ENCODE measurements at places on chromosomes 4 and X. TPM values are rescaled to one million over a fixed set of nuclear protein-coding genes. Genes with fewer than 3 reads are reported as not detected.

Gene MAGT1
- 64.0 TPM for total RNA-seq

Gene PAGE1
- total RNA-seq = not detected

Gene NAA11
- total RNA-seq = not detected

Gene DCAF12L1
- total RNA-seq = not detected

Gene ADH1A
- total RNA-seq = 3.6 TPM

Gene FABP2
- total RNA-seq = not detected

Gene PCDH11X
- total RNA-seq = not detected

Gene FRG1
- 38.2 TPM for total RNA-seq

Gene C1QTNF7
- total RNA-seq = 15.1 TPM

- no peaks in the 10 kb centered on the region for H3K27me3 ChIP-seq
- H3K27ac ChIP-seq = peak overlapping the region; percentile 90
- peaks cover 9% of the 10 kb centered on the region for H3K4me1 ChIP-seq
- H3K4me3 ChIP-seq = peak overlapping the region; percentile 61
- DNase-seq = no peak
Measured at GRCh38 chrX:53682885-53683555, 3.5 kb downstream of the HUWE1 start.

DNA sequence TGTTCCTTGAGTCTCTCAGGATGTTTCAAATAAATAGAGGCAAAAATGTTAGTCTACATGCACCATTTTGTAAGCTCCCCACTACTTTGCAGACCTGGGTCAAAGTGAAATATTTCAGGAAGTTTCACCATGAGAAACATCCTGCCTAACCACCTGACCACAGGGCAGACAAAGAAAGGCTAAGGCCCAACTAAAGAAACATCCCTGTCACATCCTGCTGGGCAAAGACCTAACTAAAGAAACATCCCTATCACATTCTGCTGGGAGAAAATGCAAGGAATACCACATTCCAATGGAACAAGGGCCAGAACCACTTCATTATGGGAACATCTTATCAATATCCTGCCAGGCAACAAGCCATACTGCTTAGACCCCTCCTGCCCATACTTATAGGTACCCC lies 1303.4 kb downstream of the TECRL start:
- no peak overlapping the region for H3K27ac ChIP-seq
- H3K4me1 ChIP-seq = no peaks in the 10 kb centered on the region
- no peak for DNase-seq
- H3K4me3 ChIP-seq = no peak overlapping the region

DNA sequence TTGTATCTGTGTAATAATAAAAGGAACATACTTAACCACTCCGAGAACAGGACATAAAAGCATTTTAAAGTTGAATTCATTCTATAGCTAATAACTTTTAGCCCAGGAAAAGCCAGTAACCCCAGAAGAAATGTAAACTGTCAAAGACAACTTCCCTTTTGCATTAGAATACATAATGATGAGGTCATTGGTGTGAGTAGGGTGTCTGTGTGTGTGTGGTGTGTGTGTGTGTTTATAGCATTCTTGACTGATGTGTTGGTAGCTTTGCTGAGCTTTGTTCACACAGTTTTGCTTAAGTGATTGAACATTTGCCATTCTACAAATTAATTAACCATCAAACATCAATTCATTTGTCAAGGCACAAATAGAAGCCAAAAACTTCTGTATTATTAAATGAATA lies 559.6 kb downstream of the ARAP2 start:
- no peaks in the 10 kb centered on the region for H3K27me3 ChIP-seq
- DNase-seq = no peak
- H3K27ac ChIP-seq = no peak overlapping the region
- H3K4me3 ChIP-seq = no peak overlapping the region
- H3K36me3 ChIP-seq = no peaks in the 10 kb centered on the region
- no peaks in the 10 kb centered on the region for H3K4me1 ChIP-seq

GRCh38 chr4:152072001-152072485 lies 311.2 kb upstream of the GATB start:
- H3K36me3 ChIP-seq = no peaks in the 10 kb centered on the region
- peaks cover 8% of the 10 kb centered on the region for H3K4me1 ChIP-seq
- no peaks in the 10 kb centered on the region for H3K27me3 ChIP-seq
- no peak for DNase-seq
- H3K27ac ChIP-seq = no peak overlapping the region
- no peak overlapping the region for H3K4me3 ChIP-seq

DNA sequence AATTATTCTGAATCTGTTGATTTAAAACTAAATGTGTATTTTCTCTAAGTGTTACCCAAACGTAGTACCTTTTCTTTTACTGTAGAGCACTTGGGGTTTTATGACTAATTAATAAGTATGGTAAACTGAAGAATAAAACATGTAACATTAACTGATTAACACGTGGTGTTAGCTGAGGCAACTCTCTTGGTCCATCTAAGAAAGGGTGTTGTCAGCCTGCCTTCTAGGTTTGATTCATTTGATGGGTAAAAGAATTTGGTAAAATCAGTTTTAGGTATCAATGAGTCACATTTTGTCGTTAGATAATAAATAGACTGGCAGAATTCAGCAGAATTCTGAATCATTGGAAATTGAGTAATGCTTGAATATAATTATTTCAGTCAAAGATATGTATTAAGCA lies 99.7 kb downstream of the AFF1 start:
- H3K27ac ChIP-seq = no peak overlapping the region
- H3K27me3 ChIP-seq = no peaks in the 10 kb centered on the region
- peaks cover 81% of the 10 kb centered on the region for H3K4me1 ChIP-seq
- no peaks in the 10 kb centered on the region for H3K36me3 ChIP-seq

DNA sequence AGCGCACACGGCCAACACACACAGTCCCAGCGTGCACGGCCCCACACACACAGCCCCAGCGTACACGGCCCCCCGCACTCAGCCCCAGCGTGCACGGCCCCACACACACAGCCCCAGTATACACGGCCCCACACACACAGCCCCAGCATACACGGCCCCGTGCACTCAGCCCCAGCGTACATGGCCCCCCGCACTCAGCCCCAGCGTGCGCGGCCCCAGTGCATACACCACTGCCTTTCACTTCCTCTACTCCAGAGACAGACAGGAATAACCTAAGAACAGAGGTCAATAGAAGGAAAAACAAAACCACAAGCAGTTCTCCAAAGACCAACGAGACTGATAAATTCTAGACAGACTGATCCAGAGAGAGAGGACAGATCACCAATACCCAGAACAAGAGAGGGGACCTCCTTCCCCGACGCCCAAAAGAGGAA lies 17.1 kb downstream of the GAK start:
- H3K36me3 ChIP-seq = peaks cover 32% of the 10 kb centered on the region
- DNase-seq = peak; percentile 55
- no peak overlapping the region for H3K4me3 ChIP-seq

DNA sequence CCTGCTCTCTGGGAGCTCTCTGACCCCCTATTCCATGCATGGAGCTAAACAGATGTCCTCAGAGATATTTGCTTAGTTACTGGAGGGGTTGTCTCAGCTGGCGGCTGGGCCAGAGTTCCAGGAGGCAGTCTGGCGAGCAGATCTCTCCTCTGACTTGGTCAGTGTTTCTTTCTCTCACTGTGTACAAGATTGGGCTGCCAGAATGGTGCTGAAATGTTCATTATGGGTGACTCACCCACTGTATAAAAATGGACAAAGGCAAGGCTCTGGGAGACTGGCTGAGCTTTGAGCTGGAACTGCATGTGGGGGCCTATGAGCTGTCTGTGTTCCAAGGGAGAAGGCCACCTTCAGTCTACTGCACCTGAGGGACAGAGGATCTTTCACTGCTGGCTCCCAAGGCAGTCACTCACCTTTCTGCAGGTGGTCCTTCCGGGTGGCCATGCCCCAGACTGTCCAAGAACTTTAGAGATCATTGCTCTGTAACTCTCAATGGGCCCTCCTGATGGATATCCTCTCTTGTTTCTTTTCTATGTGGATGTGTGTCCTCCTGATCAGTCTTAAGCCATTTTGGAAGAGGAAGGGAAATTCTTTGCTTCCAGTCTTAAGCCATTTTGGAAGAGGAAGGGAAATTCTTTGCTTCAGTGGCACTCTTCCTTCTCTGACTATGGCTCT lies 88.2 kb downstream of the CFAP299 start:
- DNase-seq = no peak
- H3K4me1 ChIP-seq = no peaks in the 10 kb centered on the region
- no peaks in the 10 kb centered on the region for H3K27me3 ChIP-seq

GRCh38 chr4:177108708-177109107 lies 201.0 kb upstream of the NEIL3 start:
- H3K36me3 ChIP-seq = no peaks in the 10 kb centered on the region
- DNase-seq = no peak
- no peak overlapping the region for H3K27ac ChIP-seq
- no peak overlapping the region for H3K4me3 ChIP-seq

DNA sequence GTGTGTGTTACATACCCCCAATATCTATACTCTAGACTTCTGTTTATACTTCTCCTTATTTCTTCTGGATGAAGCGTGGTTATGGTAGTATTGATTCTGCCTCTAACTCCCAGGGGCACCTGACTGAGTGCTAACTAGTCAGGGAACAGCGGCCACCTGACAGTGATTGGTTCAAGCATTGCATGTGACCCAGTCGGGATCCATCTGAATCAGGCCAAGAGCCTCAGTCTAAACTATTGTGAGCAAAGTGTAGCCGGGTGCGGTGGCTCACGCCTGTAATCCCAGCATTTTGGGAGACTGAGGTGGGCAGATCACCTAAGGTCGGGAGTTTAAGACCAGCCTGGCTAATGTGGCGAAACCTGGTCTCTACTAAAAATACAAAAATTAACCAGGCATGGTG lies 10.0 kb downstream of the CCDC110 start:
- no peak for DNase-seq
- H3K27me3 ChIP-seq = no peaks in the 10 kb centered on the region
- no peaks in the 10 kb centered on the region for H3K36me3 ChIP-seq
- H3K4me3 ChIP-seq = no peak overlapping the region
- no peaks in the 10 kb centered on the region for H3K4me1 ChIP-seq

- no peak overlapping the region for H3K27ac ChIP-seq
- peak; percentile 20 for DNase-seq
- no peaks in the 10 kb centered on the region for H3K27me3 ChIP-seq
- H3K4me1 ChIP-seq = no peaks in the 10 kb centered on the region
- no peaks in the 10 kb centered on the region for H3K36me3 ChIP-seq
Measured at GRCh38 chr4:137735561-137736104, 203.3 kb upstream of the PCDH18 start.

GRCh38 chr4:159983082-159983481 lies 880.2 kb downstream of the RAPGEF2 start:
- H3K4me1 ChIP-seq = no peaks in the 10 kb centered on the region
- no peaks in the 10 kb centered on the region for H3K27me3 ChIP-seq
- no peaks in the 10 kb centered on the region for H3K36me3 ChIP-seq
- H3K27ac ChIP-seq = no peak overlapping the region
- no peak overlapping the region for H3K4me3 ChIP-seq

- no peaks in the 10 kb centered on the region for H3K27me3 ChIP-seq
- peak overlapping the region; percentile 98 for H3K27ac ChIP-seq
- no peaks in the 10 kb centered on the region for H3K36me3 ChIP-seq
- DNase-seq = no peak
Measured at GRCh38 chrX:153973127-153974002, 811 bp downstream of the TMEM187 start.

DNA sequence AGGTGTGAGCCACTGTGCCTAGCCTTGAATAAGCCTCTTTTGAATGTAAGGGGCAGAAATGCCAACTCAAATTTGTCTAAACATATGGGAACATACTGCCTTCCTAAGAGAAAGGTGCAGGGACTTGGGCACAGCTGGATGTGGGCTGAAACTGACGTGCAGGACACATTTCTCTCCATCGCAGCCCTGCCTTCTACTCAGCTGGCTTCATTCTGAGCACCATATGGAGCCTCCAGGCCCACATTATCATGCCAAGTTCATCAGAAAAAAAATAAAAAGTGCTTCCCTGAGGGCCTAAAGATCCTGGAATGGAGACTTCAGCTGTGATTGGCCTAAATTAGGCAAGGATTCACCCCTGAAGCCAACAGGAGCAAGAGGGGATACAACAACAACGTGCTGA lies 386.2 kb downstream of the RAB28 start:
- no peaks in the 10 kb centered on the region for H3K27me3 ChIP-seq
- H3K4me3 ChIP-seq = no peak overlapping the region
- no peak overlapping the region for H3K27ac ChIP-seq
- no peak for DNase-seq
- no peaks in the 10 kb centered on the region for H3K36me3 ChIP-seq

DNA sequence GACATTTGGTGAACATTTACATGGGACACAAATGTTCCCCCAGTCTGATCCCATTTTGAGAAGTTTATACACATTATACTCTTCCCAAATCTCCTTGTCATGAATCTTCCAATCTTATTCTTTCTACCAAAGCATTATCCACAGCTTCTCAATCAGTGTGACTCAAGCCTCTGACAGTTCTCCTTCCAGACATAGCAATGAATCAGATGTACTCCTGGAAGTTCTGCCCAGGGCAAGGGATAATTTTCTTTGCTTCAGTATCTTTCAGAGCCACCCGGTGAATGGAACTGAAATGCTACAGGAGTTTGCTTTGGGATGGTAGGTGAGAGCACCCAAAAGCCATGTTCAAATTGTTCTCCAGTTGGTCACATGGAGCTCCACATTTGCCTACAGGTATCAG lies 145.5 kb downstream of the ANXA5 start:
- H3K36me3 ChIP-seq = no peaks in the 10 kb centered on the region
- H3K27me3 ChIP-seq = no peaks in the 10 kb centered on the region
- no peak overlapping the region for H3K4me3 ChIP-seq
- DNase-seq = no peak

- no peak overlapping the region for H3K4me3 ChIP-seq
- H3K4me1 ChIP-seq = no peaks in the 10 kb centered on the region
- H3K27ac ChIP-seq = no peak overlapping the region
- no peak for DNase-seq
- no peaks in the 10 kb centered on the region for H3K27me3 ChIP-seq
- H3K36me3 ChIP-seq = no peaks in the 10 kb centered on the region
Measured at GRCh38 chr4:664713-665231, 9.3 kb downstream of the ATP5ME start.

DNA sequence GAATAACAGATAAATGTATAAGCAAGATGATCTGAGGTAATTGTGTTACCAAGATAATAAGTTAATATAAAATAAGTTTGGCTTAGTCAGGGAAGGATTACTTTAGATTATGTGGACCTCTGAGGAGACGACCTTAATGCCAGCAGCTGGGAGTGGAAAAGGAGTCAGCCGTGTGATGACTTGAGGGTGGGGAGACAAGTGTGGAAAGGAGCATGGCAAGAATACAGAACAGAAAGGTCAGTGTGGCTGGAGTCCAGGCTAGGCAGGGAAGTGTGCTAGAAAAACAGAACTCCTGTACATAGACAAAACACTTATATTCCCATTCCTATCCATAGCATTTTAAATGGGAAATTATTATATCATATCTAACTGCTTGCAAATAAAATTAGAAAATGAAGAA lies 138.8 kb downstream of the PDLIM5 start:
- no peaks in the 10 kb centered on the region for H3K4me1 ChIP-seq
- no peak overlapping the region for H3K27ac ChIP-seq
- no peaks in the 10 kb centered on the region for H3K27me3 ChIP-seq
- no peak overlapping the region for H3K4me3 ChIP-seq

DNA sequence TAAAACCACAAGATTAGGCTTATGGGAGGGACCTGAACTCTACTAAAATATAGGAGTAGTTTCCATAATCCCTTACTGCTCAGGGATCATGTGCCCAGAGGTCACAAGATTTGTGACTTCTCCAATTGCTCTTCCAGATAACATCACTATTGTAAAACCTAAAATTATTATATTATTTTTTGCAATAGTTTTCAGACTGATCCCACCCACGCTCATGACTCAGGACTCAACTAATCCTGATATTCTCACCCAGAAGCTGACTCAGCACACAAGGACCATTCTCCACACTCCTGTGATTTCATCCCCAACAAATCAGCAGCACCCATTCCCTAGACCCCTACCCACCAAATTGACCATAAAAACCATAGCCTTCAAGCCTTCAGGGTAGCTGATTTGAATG lies 24.0 kb upstream of the RPL34 start:
- no peaks in the 10 kb centered on the region for H3K36me3 ChIP-seq
- DNase-seq = no peak
- H3K4me3 ChIP-seq = no peak overlapping the region
- no peak overlapping the region for H3K27ac ChIP-seq
- H3K27me3 ChIP-seq = no peaks in the 10 kb centered on the region
